ENCODE measurements at places on chromosomes 4 and X.

DNA sequence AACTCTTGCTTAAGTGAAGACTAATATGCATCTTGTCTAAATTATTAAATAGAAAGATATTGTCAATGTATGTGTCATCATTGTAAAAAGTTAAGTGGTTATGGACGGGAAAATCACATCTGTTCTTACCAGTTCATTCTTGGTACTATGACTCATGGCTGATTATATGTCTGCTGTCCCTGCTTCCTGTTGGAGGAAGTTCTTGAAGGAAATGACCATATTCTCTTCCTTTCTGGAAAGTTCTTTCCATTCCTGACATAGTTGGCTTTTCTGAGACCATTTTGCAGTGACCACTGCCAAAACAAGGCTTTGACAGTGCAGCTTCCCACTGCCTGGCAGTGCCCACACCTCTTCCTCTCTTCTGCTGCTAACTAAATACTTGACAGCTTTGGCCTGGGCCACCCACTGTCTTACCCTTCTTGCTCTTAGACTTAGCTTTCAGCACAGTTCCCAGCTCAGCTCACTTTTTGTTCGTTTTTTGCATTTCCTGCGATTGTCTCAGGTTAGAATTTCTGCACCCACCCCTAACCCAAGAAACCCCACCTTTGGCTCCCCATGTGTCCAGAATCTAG is 13.2 kb upstream of the CLDN24 start:
- DNase-seq = no peak

DNA sequence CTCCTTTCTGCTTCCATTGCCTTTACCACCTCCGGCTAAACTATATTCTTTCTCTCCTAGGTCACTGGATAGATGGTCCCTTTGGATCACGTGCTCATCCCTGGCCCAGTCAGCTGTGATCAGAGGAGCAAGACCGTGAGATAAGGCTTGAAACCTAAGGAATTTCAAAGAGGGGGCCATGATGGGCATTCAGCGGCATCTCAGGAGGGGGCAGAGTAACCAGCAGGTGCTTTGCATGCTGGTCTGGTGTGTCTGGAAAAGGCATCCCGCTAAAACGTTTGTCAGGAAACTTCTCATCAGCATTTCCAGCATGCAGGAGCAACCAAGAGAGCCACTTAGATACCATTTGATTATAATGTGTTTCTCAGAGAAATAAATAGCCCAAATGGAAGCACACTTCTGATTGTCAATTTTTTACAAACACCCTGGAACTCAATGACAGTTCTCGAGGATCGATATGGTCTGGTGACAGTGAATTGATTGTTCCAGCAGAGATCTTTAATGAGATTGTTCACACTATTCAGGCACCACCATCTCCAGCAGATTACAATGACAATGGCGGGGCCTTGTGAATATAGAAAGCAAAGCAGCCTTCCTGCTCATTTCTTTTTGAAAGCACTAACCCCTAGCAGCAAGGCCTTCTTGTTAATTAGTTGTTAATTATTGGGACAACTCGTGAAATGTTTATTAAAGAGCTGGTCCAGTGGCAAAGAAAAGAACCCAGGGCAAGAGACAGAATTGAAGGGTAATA is 327.1 kb downstream of the PTTG2 start:
- DNase-seq = no peak

DNA sequence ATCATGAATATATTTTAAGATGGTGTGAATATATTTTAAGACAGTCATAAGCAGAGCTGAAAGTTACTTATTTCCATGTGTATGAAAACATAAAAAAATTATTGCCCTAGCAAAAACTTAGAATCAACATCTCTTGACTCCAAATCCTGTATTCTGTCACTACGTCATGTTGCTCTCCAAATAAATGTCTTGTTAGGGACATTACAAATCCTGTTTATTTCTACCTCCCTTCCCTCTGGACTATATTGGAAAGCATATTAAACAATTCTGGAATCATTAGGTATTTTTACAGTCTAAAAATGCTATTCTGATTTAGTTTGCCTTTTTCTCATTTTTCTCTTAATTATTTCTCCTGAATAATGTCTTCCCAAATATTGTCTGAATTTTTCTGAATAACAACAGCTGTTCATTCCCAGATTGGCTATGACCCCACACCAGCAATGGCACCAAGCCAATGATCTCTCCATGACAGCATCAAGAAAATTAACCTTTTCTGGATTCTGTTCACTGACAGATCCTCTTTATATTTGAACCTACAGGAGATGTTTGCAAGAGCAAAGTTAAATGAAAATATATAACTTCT is 523.1 kb downstream of the IQCM start:
- no peak for DNase-seq

- DNase-seq = no peak
Measured at GRCh38 chr4:128311659-128312403, 24.2 kb upstream of the PGRMC2 start.

- no peak for DNase-seq
Measured at GRCh38 chr4:144851948-144852347, 206.0 kb downstream of the HHIP start.

DNA sequence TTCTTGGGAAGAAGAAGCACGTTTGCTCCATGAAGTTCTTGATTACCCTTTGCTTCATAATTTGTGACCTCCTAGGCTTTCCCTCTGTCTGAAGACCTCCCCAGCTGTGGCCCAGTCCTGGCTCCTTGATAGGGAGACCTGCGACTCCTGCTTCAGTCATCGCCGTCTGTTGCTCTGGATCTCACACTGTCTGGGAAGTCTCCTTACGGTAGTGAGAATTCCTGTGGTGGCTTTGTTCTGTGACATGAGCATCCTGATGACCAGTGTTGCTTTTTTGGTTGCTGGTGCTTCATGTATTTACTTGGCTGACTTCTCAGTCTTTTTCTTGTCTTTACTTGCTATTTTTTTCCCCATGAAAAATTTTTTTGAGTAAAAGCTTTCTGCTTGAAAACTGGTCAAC is 44.2 kb downstream of the JADE1 start:
- no peak for DNase-seq

- DNase-seq = peak; percentile 88
Measured at GRCh38 chrX:6738518-6739470, 203.9 kb upstream of the VCX3A start.

DNA sequence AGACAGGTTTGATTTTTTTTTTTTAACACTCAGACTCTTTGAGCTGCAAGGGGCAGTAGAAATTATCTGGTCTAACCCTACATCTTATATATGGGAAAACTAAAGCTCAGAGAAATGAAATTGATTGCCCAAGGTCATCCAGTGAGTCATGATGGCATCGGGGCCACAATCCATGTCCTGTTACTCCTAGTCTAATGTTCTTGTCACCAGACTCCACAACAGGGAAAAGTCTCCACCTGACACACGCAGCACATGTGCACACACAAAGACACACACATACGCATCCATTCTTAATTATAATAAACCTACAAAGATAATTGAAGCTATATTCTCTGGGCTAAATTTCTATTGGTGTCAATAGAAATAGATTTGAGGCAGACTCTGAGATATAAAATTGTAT is 48.4 kb downstream of the GPC3 start:
- DNase-seq = no peak

- no peak for DNase-seq
Measured at GRCh38 chr4:185671496-185671895, 136.2 kb upstream of the PDLIM3 start.

DNA sequence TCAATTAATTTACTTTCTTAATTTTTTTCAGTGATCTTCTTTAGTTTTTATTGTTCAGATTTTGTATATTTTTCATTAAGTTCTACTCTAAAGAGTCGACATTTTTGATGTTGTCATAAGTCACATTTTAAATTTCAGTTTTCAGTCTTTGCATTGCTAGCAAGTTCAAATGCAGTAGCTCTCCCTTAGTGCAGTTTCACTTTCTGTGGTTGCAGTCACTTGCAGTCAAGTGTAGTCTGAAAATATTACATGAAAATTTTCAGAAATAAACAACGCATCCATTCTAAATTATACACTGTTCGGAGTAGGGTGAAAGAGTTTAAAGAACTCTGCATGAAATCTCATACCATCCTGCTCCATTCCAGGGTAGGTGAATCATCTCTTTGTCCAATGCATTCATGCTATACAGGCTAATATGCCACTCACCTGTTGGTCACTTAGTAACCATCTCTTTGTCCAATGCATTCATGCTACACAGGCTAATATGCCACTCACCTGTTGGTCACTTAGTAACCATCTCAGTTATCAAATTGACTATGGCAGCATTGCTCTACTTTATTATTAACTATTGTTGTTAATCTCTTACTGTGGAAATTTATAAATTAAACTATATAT is 356.9 kb downstream of the STPG2 start:
- peak; percentile 6 for DNase-seq

DNA sequence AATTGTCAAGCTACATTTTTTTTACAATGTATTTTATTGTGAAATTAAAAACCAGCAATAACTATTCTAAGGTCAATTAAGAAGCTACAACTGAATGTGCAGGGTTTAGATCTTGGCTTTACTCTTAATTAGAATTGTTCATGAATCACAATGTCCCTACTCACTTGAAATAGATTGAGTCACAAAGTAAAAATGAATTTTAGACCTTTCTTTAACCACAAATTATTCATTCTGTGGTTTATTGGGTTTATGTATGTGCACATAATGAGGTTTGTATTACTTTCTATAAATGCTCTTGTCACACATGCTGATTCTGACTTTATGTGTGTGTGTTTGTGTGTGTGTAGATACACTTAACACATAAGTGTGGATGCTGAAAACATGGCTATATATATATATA is 647.0 kb upstream of the AADAT start:
- DNase-seq = no peak

All from GM12865 (cell line).